ENCODE measurements at places on chromosomes 5 and 9.

GRCh38 chr9:88614359-88614758 lies 79.4 kb downstream of the NXNL2 start:
- DNase-seq: no peak

DNA sequence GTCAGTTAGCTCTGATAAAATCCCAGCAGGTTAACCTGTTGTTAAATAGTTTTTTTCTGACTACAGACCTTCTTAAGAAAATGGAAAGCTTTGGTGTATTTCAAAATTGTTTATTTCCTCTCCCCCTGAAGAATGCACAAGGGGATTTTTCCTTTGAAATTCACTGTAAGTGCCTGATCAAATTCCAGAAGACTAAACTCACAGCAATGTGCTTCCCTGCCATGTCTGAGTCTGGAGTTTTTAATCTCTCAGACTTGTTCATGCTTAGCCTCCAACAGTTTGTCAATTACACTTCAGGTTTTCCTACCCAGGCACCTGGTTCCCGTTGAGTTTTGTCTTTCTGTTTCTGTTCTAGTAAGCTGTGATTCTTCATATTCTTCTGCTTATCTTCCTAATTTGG lies 961.6 kb upstream of the CDH18 start:
- DNase-seq: no peak

GRCh38 chr5:59637884-59638580 lies 255.5 kb downstream of the PDE4D start:
- DNase-seq: no peak

- DNase-seq: peak; percentile 48
These were observed 74.3 kb downstream of the LRSAM1 start for GRCh38 chr9:127525401-127526188.

DNA sequence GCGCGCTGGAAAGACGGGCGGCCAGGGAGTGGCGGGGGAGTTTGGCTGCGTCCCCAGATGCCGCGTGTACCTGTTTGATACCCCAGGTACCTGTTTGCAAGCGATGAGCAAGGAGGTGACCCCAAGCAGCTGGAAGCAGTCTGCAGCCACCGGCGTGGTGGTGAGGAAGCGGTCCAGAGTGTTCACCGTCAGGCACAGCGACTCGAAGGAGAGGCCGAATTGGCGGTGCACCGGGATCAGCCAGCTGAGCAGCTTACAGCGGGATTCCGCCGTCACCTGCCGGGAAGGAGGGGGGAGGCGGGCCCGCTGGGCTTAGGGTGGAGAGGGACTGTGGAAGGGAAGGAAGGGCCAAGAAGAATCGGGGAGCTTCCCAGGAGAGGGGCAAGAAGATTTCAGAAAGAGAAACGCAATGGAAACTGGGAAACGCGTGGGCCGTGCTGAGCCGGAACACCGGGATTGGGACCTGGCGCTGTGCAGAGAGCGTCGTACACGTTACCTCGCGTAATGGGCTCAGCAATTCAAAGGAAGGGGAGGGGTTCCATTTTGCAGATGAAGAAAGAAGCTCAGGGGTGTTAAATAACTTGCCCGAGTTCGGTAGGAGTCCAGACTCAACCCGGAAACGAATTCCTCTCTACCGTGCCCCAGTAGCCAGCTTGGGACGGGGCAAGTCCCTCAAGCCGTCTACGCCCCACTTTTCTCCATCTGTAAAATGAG lies 980 bp downstream of the CCNO start:
- DNase-seq: peak; percentile 54

GRCh38 chr5:151448038-151448985 lies 909 bp downstream of the SLC36A1 start:
- peak; percentile 50 for DNase-seq

- no peak for DNase-seq
These were observed 2.8 kb downstream of the TENT4A start for GRCh38 chr5:6715758-6716628.

- no peak for DNase-seq
These were observed 946.0 kb downstream of the NR2F1-AS1 start for GRCh38 chr5:92635001-92635461.

GRCh38 chr5:3099954-3100353 lies 348.5 kb upstream of the IRX2 start:
- DNase-seq: no peak

DNA sequence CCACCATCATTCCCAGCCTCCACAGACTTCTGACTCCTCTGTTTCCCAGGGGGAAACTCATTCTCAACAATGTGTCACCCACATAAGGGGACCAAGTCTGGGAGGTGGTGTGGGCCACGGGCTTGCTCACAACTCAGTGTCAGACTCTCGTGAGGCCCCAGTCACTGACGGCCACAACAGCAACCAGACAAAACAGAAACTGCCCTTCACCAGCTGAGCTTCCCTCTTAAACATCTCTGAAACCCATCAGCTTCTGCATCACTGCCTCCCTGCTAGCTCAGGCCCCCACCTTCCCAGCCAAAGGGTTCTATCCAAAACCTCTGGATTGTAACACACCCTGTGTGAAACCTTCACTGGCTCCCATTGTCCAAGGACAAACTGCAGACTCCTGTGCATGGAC lies 273.4 kb downstream of the CDK5RAP2 start:
- DNase-seq: no peak

- DNase-seq: no peak
These were observed 417.7 kb downstream of the SEMA5A start for GRCh38 chr5:9128136-9128535.

GRCh38 chr9:29640507-29640906 lies 2067.2 kb upstream of the C9orf72 start:
- DNase-seq: no peak

- no peak for DNase-seq
These were observed 251.8 kb downstream of the ZNF608 start for GRCh38 chr5:124494540-124495116.

GRCh38 chr9:82790875-82791274 lies 272.1 kb downstream of the RASEF start:
- no peak for DNase-seq

DNA sequence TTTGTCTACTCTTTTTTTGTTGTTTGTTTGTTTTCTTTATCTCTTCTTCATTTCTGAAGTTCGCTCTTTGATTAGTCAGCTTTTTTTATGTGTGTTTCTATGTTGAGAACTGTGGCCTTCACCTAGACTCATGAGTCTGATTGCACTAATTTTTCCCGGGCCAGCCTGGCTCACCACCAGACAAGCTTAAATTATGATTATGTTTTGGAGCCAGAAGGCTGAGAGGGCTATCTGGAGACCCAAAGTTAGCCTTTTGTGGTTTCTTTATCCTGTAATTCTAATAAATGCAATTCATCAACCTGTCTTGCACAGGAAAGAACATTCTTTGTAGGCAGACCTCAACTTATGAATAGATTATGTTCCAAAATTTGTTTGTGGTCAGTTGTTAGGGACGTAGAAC lies 20.8 kb upstream of the ACTBL2 start:
- DNase-seq: no peak

All from NCI-H82 (cell line).